ENCODE measurements at places on chromosomes 11 and 22.

- no peak for DNase-seq
These were observed 33.1 kb upstream of the TSPAN18 start for GRCh38 chr11:44693654-44694119.

- no peak for DNase-seq
These were observed 850.1 kb downstream of the NTM start for GRCh38 chr11:132220474-132220873.

GRCh38 chr22:46636221-46637002 is 16.2 kb downstream of the GRAMD4 start:
- DNase-seq, result no peak

DNA sequence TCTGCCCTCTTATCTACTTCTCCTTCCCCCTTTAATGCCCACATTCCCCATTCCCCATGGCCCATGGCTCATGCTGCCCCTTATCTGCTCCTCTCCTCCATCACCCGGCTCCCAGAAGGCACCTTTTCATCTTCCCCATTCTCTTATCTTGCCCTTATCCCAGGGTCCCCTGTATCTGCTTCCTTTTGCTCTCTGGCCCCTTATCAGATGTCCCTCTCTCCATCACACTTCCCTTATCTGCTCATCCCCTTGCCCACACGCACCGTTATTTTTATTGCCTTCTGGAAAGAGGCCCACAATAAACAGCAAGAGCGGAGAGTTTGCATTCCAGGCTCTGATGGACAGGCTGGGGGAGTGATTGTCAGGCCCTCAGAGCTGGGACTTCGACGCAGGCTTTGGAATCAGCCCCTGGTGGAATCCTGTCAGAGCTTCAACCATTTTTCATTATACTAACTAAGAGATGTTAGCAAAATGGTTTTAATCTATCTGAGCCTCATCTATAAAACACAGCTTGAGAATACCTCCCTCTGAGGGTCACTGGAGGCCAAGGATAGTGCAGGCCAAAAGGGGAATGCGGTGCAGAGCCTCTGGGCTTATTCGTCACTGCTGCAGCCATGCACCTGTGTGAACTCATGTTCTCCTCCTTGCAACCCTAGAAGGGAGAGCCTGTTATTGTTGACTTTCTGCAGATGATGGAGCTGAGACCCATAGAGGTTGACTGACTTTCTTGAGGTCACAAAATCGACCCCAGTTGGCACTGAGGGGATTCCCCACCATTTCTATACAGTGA is 37.0 kb upstream of the LRRC55 start:
- DNase-seq, result no peak

DNA sequence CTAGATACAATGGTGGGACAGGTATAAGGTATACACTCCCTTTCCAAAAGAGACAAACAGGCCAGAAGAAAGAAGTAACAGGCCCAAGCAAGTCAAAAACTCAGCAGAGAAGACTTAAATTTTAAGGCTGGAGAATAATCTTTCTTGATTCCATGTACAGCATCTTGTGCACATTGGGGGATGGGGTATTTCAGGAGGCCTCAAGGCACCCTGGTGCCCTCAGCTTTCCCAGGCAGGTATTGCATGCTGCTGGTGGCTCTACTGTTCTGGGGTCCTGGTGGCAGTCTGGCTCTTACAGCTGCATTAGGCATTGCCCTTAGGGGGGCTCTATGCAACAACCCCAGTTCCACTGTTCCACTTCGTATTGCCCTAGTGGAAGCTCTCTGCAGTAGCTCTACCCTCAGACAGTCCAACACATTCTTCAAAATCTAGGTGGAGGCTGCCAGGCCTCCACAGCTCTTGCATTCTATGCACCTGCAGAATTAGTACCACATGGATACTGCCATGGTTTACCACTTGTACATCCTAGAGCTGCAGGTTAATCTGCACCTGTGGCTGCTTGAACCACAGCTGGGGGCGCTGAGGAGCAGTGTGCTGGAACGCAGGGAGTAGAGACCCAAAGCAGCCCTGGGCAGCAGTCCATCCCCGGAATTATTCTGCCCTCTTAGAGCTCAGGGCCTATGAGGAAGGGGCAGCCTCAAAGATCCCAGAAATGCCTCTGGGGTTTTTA is 4.2 kb upstream of the CTSC start:
- DNase-seq, result no peak

DNA sequence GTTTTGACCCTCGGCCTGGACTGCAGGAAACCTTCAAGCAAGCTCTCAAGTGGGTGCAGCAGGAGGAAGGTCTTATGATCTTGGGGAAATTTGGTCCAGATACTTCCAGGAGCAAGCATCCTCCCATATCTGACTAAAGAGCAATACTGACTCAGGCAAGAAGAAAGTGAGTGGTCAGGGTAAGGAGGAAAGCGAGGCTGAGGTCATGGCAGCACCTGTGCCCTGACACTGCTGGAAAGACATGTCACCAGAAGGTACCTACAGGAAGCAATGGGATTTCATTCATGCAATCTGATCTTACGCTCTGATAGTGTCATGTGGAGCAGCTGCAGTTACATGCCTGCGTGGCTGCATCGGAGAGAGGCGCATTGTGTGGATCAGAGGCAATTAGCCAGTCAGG is 6.5 kb upstream of the TOP3B start:
- DNase-seq, result no peak

DNA sequence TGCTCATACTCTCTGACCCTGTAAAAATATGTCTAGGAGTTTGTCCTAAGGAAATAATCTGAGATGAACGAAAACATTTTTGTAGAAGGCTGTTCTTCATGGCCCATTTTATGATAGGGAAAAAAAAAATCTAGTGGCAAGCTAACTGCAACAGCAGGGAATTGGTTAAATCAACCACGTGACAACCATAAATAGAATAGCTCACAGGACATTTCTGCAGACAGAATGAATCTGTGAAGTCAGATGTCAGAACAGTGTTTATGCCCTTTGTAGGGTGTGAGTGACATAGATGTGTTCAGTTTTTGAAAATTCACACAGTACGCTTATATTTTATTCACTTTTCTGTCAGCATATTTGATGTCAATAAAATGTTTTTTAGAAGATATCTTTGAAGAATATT is 16.1 kb downstream of the ARHGAP1 start:
- DNase-seq, result no peak

DNA sequence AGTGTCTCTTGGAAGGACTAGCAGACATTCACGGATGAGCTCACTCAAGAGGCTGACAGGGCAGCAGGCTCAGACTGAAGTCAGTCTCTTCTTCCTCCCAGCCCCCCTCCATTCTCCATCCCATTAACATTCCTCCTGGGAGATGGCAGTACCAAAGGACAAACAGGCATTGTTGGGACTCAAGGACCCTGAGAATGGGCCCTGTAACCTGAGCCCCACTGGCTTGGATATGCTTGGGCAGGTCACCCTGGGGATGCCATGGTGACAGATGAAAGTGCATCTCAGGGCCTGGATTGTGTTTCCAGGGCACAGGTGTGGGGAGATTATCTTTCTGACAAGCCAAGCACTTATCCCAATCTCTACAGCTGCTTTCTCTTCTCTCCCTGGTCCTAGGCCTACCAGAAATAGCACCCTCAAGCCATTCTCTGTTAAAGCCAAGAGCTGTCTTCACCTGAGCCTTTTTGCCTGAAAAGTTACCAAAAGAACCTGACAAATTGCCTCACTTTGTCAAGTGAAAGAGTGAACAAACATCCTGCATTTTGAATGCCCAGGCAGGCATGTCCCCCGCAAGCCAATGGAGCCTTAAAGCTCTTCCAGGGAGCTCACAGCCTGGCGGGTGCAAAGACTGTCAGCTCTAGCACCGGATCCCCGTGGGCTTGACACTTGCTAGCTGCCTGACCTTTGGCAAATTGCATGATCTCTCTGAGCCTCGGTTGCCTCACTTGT is 366.0 kb upstream of the NARS2 start:
- no peak for DNase-seq

- DNase-seq, result peak; percentile 12
These were observed 35.0 kb upstream of the OR9G4 start for GRCh38 chr11:56783448-56784041.

- no peak for DNase-seq
These were observed 821.1 kb upstream of the ARHGAP42 start for GRCh38 chr11:99865951-99866350.

- DNase-seq, result no peak
These were observed 658 bp downstream of the STIP1 start for GRCh38 chr11:64186492-64187165.

- peak; percentile 48 for DNase-seq
These were observed at the start of gene SLC6A5 for GRCh38 chr11:20599221-20600019. SLC6A5 (plus strand) TSS chr11:20599608; CDS start chr11:20599673, 65 bp downstream.

DNA sequence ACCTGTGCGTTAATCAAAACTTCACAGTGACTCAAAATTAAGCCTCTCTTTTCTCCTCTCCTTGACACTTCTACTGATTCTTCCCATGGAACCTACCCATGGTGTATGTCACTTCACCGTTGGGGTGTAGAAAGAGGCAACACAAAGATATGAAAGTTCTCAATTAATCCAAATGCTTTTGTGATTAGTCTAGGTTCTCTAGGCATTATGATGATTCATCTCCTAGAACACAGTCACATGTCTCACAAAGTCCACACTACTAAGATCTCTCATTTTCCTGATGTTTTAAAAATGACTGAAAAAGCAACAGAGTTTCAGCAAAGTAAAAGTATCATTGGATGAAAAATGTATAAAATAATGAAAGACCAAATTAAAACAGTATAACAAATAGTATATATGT is 13.7 kb upstream of the SCGB2A2 start:
- DNase-seq, result no peak

DNA sequence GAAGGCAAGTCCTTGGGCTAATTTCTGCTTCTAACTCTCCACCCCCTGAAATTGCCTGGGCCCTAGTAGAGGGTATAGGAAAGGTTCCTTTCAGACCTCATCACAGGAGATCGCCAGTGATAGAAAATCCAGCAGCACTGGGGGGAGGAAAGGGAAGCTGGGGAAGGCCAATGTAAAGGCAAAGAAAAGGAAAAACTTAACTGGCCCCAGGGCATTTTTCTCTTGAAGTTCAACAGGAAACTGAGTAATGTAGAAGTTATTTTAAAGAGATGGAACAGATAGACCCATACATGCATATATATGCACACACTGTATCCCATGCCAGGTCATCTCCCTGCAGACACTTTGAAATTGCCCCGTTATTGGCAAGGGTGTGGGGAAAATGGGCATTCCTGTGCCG is 134.0 kb downstream of the TRIM44 start:
- DNase-seq, result peak; percentile 49
